ENCODE measurements at places on chromosomes 3 and 15. TPM values are rescaled to one million over a fixed set of nuclear protein-coding genes. Genes with fewer than 3 reads are reported as not detected.

CHDH gene
- 8.2 TPM for total RNA-seq

SCN11A gene
- 0.17 TPM for total RNA-seq

AQP9 gene
- total RNA-seq = not detected

CLRN1 gene
- not detected for total RNA-seq

SERPINI2 gene
- total RNA-seq = not detected

GOLGA8R gene
- total RNA-seq = 0.20 TPM

DNA sequence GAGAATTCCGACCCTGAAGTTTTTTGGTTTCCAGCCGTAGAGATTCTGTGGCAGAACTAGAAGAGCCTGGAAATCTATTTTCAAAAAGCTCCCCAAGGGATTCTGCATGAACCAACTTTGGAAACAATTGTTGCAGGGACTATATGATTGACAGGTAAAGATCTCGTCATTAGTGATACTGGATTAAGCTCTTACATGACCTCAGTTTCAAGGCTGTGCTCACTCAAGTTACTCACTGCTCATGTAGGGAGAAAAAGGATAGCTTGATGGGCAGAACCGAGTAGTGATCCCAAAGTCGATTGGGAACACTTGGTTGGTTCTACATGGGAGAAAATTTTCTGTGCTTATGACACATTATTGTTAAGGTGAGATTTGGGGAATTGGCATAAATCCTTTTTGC, 142.3 kb upstream of the RASGRP1 start:
- DNase-seq = no peak
- H3K27me3 ChIP-seq = no peaks in the 10 kb centered on the region
- H3K36me3 ChIP-seq = no peaks in the 10 kb centered on the region
- H3K4me3 ChIP-seq = no peak overlapping the region
- no peak overlapping the region for H3K27ac ChIP-seq

GRCh38 chr3:159839561-159840379, 148.9 kb upstream of the IL12A start:
- no peaks in the 10 kb centered on the region for H3K36me3 ChIP-seq
- no peaks in the 10 kb centered on the region for H3K4me1 ChIP-seq
- peak within 1 kb of the TSS; percentile 11 for H3K27ac ChIP-seq

- no peaks in the 10 kb centered on the region for H3K27me3 ChIP-seq
- H3K4me1 ChIP-seq = peaks cover 2% of the 10 kb centered on the region
- H3K27ac ChIP-seq = no peak overlapping the region
- H3K4me3 ChIP-seq = no peak overlapping the region
- DNase-seq = no peak
Measured at GRCh38 chr3:31614162-31614921, 81.6 kb downstream of the STT3B start.

GRCh38 chr15:51874751-51875644, 45.5 kb downstream of the TMOD3 start:
- H3K36me3 ChIP-seq = peaks cover 23% of the 10 kb centered on the region
- no peaks in the 10 kb centered on the region for H3K27me3 ChIP-seq
- no peak for DNase-seq
- H3K4me1 ChIP-seq = 0 out of 2 replicates have a peak, but pooled peaks cover 3% of the 10 kb centered on the region

- no peak overlapping the region for H3K27ac ChIP-seq
- H3K27me3 ChIP-seq = no peaks in the 10 kb centered on the region
- no peak overlapping the region for H3K4me3 ChIP-seq
- DNase-seq = peak; percentile 18
- no peaks in the 10 kb centered on the region for H3K36me3 ChIP-seq
Measured at GRCh38 chr15:66848686-66849392, 146.8 kb downstream of the SMAD6 start.

DNA sequence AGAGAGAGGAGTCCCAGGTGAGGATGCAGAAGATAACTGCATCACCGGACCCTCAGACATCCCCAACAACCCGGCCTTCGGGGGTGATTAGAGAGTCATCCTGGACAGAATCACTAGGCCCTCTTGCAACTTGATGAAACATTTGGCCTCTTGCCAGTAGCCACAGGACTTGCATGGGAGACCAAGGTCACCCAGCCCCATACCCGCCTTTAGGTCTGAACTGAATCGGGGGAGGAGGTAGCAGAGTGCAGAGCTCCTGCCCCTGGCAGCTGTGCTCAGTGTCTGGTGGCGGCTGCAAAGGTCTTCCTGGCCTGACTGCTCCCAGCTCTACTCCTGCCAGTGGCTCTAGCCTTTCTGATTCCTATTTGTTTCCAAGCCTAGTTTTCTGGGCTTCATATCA, 12.4 kb downstream of the PIF1 start:
- H3K4me3 ChIP-seq = no peak overlapping the region
- no peak overlapping the region for H3K27ac ChIP-seq
- peak; percentile 44 for DNase-seq
- no peaks in the 10 kb centered on the region for H3K27me3 ChIP-seq
- H3K36me3 ChIP-seq = peaks cover 12% of the 10 kb centered on the region
- H3K4me1 ChIP-seq = peaks cover 11% of the 10 kb centered on the region

- H3K27me3 ChIP-seq = no peaks in the 10 kb centered on the region
- no peak overlapping the region for H3K4me3 ChIP-seq
- no peaks in the 10 kb centered on the region for H3K4me1 ChIP-seq
- H3K36me3 ChIP-seq = no peaks in the 10 kb centered on the region
Measured at GRCh38 chr3:28646435-28646834, 297.8 kb upstream of the AZI2 start.
